NCI-H1417 treated with DMSO at 0.1 percent for 48 hours (cell line): ENCODE measurements at places on chromosomes 1 and 21.

DNA sequence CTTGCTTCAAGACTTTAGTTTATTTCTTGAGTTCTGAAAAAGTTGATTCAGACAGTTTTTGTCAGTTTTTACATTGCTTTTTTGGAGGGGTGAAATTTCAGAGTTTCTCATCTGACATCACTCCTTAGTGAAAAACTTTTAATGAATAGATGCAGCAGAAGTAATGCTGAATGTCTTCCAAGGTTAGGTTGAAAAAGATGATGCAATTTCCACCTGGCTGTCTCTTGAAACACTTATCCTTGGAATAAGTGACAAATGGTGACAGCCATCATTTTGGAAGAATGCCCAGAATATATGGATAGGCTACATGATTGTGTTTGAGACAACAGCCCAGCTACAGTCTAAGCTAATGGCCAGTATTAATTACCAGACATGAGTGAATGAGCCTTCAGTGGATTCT, 140.8 kb downstream of the ZNF644 start:
- no peak for DNase-seq

GRCh38 chr1:232183266-232183800, 446.6 kb downstream of the SIPA1L2 start:
- no peak for DNase-seq

DNA sequence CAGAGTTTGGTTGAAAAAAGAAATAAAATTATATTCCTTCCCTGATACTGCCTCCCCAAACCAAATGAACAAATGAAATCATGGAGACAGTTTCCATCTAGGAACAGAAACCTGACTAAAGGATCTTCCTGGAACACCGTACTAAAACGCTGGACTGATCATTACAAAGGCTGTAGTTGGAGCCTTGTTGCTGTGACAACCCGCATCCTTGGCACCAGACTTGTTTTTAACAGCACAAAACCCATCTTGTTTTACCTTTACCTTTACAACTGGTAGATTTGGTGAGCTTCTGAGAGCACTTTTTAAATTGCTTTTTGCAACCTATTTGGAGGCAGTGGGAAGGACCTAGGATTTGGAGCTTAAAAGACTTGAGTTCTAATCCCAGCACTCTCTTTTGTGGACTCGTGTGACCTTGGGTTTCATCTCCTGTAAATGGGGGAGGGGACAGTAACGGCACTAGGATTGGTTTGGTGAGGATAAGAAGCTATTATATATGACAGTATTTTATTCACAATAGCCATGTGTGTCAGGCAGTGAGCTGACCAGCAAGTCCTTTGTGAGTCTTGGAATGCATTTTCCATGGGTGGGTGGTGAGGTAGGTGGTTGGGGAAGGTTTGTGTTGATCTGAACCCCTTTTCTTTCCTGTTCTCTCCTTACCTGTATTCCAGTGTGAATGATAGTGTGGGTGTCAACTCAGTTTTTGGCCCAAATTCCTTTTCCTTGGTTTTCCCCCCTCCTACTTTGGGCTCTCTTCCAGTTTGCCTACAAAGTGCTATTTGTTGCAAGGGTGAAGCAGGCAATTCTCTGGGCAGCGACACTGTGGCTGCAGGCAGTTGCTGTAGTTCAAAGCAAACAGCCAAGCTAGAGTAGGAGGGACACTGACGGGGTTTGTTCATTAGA, 12.6 kb downstream of the LRRC8D start:
- DNase-seq: no peak

DNA sequence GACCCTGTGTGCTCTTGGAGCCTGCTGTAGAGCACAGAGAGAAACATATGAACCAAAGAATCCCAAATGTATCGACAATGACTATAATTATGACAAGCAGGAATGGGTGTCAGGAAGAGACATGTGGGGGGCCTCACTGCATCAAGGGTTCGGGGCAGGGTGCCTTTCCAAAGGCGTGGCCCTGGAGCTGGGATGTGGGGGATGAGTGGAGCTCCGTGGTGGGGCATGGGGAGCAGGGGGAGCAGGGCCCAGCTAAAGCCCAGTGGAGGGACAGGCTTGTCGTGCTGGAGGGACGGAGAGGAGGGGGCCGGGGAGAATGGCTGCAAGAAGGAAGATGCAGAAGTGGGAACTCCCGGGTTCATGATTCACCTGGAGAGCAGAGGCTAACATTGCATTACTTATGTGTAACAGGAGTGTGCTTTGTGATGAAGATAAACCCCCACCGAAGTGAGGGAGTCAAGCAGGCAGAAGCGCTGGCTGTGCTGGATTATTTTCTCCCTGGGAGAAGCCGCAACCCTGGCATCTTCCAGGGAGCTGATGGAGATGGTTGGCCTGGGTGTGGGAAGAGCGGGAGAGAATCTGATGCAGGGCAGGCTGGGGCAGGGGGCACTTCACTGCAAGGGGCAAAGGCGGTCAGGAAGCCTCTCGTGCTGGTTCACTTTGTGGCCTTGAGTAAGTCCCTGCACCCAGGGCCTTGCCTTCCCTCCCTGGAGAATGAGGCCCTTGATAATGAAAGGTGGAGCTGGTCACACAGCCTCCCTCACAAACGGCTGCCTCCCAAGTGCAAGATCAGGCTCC, 124.6 kb upstream of the RUNX3 start:
- no peak for DNase-seq

DNA sequence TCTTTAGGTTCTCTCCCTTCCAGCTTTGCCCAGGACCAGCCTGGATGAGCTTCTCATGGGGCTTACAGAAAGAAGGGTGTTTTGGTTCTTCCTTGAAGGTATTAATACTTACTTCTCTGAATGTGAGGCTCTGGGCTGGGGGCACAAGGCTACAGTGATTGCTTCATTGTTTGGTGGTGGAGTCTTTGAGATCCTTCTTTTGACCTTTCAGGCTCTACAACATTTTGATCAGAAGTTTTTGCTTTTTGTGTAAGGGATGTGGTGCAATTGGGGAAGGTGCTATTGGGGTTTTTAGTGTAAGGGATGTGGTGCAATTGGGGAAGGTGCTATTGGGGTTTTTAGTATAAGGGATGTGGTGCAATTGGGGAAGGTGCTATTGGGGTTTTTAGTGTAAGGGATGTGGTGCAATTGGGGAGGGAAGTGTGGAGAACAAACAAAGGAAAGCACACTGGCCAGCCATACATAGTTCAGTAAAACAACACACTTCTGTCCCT, 103.6 kb upstream of the IVNS1ABP start:
- no peak for DNase-seq

DNA sequence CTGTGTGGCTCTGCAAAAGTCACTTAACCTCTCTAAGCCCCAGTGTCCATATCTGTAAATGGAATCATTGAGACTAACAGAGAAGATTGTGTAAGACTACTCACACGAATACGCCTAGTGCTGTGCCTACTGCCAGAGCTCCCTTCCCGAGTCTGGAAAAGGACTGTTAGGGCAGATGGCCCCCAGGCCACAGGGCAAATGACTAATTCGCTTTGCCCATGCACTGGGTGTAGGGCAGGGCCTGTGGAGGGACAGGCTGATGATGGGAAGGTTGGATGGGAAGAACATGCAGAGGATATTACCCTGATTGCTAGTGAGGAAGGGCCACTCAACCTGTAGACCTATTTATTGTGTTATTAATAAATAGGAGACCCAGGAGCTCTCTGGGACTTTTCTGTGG, 4.2 kb upstream of the GPR61 start:
- no peak for DNase-seq

GRCh38 chr1:197750366-197750765, 24.9 kb downstream of the DENND1B start:
- no peak for DNase-seq

- no peak for DNase-seq
Measured at GRCh38 chr1:39656391-39656790, 15.5 kb downstream of the NT5C1A start.

DNA sequence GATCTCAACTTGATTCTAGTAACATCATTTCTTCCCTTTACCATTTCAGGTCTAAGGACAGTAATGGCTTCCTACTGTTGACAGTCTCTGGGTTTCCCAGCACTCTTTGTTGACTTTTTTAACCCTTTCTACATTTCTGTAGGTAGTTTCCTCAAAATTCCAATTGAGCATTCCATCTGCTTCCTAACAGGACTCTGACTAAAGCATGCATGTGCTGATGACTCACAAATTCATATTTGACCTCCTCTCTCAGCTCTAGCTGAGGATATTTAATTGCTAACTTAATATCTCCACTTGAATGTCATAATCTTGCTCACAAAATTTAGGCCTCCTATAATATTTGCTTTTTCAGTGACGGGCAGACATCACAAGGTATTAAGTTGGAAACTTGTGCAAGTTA, 93.3 kb upstream of the ZNHIT6 start:
- DNase-seq: no peak

GRCh38 chr1:19610282-19610981, 33.7 kb upstream of the NBL1 start:
- DNase-seq: no peak
